ENCODE measurements at places on chromosomes 3 and 15.

DNA sequence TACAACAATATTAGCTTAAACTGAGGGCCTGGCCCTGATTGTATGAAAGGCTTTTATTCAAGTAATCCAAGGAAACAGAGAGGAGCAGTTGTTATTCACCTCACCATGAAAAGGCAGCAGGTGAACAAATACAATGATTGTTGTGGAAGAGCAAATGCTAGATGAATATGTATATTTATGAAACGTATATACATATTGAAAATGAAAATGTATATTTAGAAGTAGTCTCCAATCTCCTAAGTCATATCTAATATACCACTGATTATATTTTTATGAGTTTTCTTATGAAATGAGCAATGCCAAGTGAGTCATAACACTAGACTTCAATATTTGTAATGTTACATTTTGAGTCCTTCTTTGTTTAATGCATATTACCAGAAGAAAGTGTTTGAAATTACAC is 116.2 kb upstream of the KCNMB2 start:
- DNase-seq, result no peak

DNA sequence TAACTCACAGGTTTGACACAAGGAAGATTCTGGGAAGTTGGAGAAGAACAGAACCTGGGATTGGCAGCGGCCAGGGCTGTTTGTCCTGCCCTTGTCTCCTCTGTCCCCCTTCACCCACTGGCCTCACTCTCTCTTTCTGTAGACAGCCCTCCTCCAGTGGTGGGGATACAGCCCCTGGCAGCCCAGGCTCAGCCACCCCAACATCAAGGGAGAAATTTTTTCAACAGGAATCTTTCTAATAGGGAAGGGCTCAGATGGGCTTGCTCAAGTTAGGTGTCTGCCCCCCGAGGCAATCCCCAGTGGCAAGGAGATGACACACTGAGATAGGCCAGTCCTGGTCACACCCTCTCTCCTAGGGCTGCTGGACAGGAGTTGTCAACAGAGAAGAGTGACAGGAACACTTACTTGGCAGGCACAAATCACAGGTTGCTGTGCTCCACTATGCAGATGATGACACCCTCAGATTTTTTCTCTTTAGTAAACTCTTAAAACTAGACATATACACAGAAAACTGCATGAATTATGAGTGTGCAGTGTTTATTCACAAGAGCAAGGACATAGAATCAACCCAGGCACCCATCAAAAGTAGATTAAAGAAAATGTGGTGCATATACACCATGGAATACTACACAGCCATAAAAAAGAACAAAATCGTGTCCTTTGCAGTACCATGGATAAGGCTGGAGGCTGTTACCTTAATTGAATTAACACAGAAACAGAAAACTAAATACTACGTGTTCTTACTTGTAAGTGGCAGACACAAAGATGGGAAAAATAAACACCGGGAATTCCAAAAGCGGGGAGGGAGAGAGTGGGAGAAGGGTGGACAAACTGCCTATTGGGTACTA is 36.3 kb downstream of the PLA2G4D start:
- DNase-seq, result no peak

- DNase-seq, result no peak
Measured at GRCh38 chr3:132730891-132731580, 8.8 kb upstream of the NPHP3 start.

GRCh38 chr3:78918361-78919020 is 849.3 kb downstream of the ROBO1 start:
- DNase-seq, result no peak

DNA sequence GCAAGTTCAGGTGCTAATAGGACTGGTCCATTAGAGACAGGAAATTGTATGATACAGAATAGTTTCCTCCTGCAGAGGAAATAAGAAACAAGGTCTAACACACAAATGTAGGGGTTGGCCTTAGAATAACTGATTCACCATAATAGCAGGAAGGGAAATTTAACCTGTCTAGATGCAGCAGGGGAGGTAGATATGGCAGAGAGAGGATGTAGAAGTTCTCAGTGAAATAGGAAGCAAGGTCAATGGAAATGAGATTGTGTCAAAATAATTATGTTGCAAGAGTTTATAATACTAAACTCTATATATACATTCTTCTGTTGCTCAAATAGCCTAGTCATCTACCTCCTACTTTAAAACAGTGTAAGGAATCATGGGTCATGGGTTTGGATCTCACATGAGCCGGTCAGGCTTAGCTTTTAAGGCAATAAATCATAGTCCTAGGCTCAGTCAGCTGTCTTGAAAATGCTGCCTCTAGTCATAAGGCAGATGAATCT is 17.0 kb downstream of the BCL2A1 start:
- DNase-seq, result no peak

DNA sequence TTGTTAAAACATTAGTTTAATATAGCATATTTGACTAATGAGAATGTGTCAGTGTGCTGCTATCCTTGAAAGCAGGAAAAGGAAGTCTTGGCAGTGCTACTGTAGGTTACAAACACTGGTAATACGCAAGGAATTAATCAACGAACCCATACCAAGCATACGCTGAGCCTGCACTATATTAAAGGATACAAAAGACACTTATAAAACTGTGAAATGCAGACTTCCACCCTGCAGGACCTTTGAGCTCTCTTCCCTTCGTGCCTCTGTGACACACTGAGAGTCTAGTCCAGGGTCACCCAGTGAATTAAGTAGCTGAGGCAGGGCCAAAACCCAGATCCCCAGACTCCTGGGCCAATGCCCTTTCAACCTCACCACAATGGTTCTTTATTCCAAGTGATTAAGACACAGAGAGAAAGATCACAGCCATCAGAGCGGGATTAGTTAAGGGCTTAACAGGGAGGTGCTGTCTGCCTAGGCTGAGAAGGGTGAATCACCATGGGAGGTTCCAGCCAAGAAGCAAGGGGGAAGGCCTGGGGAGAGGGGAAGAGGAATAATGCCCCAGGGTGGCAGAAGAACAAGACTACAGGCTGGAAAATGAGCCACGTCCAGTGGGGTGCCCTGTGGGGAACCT is 6.8 kb downstream of the ANXA2 start:
- no peak for DNase-seq

GRCh38 chr15:79184465-79184892 is 93.9 kb upstream of the RASGRF1 start:
- DNase-seq, result peak; percentile 21

DNA sequence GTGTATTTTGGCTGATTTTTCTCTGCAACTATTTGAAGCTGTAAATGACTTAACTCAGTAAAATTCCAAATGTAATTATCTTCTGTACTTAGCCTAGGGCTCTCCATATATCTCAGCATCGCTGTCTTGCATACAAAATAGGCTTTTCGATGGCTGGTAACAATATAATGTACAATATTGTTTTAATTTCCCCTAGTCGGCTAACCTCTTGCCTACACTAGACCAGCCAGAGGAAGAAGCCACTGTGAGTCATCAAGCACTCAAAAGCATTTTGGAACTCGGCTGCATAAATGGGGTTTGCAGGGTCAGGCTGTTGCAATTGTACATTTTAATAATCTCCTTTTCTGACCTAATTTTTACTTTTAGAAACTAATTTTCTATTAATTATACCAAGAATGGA is 583.8 kb downstream of the FOXP1 start:
- no peak for DNase-seq

- no peak for DNase-seq
Measured at GRCh38 chr3:8752832-8753231, 16.6 kb downstream of the OXTR start.

DNA sequence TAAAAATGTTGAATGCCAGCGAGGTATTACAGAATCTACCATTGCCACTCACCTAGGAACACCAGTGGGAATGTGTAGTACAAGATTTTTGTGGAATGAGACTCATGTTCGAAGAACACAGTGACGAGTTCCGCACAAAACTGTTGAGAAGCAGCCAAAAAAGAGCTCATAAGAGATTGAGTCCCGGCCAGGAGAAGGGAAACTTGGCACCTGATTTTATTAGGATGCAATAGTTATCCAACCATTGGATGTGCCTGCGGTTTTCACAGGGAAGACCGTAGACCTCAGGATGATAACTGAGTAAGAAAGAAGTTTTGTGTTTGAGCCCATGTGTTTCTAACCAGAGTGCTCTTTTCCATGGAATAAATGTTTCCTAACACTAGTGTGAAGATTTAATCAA is 88.9 kb downstream of the PTPRG start:
- no peak for DNase-seq

DNA sequence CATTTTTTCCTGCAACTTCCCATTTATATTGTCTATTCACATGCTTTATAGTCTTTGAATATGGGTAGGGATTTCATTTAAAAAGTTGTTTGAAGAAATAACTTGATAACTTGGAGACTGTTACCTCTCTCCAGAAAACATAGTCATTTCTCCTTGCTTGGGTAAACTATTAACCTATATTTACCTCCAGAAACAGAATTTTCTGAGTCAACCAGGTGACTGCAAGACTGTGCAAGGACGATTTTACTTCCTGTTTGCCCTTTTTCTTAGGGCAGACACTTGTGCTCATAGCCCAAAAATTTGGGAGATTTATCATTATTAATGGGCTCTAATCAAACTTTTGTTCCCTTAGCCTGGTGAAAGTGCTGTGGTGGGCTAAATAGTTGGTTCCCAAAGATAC is 14.3 kb upstream of the MOBP start:
- no peak for DNase-seq

DNA sequence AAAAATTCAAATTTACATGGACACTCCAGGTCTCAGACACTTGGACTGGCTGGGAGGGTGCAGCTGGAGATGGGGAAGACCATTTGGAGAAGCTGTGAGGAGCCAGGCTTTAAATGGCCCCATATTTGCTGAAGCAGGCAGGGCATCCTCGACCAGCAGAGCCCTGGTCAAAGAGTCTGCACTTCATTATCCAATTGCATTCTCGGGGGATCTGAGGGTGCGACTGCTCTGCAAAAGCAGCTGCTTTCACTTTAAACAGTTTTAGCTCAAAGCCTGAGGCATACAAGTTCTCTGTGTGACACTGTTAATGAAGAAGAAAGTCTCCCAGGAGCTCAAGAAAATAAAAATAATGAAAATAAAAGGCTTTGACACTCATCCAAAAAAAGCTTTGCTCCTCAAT is 98.0 kb upstream of the SLC25A36 start:
- no peak for DNase-seq

DNA sequence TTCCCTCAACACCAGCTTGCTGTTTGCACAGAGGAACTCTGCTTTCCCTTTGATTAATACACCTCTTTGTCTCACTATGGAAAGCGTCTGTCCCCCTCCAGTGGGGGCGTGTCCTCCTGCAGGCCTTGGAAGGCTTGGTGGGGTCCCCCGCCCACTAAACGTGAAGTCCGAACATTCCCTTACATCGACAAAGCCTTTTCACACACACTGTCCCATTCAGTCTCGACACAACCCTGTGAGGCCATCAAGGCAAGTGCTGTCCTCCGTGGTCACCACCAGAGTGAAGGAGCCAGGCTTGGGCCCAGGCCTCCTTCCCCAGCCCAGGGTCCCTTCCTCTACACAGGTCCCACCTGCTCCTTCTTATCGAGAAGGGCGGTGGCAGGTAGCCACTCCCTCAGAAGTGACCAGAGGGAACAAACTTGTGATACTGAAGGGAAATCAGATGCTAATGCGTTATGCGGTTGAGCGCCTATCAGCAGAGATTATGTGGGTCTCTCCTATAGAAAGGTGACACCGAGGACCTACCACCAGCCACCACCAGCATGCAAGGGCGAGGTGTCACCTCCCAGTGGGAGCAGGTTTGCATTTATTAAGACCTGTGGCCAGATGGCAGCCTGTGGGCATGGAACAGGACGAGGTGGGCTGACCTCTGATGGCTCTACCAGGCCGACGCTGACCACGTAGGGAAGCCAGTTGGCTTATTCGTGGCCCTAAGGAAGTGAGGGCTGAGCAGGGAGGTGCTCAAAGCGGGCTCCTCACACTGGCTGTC is 6.6 kb downstream of the NRROS start:
- no peak for DNase-seq

GRCh38 chr15:57538821-57539220 is 52.9 kb upstream of the MYZAP start:
- no peak for DNase-seq

DNA sequence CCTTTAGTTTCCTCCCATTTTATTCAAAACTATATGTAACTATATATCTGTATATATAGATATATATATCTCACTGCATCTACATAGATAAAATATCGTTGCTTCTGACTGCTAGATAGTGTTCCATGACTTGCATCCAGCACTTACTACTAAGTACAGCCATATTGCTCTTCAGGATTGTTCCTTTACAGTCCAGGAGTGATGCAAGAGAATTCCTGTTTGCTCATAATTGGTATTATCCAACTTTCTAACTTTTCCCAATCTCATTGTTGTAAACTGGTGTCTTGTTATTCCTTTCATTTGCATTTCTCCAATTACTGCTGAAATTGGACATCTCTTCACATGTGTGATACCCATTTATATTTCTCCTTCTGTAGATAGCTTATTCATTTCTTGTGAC is 99.8 kb upstream of the STRIT1 start:
- no peak for DNase-seq

- DNase-seq, result no peak
Measured at GRCh38 chr3:124597273-124597672, 133.0 kb upstream of the UMPS start.

DNA sequence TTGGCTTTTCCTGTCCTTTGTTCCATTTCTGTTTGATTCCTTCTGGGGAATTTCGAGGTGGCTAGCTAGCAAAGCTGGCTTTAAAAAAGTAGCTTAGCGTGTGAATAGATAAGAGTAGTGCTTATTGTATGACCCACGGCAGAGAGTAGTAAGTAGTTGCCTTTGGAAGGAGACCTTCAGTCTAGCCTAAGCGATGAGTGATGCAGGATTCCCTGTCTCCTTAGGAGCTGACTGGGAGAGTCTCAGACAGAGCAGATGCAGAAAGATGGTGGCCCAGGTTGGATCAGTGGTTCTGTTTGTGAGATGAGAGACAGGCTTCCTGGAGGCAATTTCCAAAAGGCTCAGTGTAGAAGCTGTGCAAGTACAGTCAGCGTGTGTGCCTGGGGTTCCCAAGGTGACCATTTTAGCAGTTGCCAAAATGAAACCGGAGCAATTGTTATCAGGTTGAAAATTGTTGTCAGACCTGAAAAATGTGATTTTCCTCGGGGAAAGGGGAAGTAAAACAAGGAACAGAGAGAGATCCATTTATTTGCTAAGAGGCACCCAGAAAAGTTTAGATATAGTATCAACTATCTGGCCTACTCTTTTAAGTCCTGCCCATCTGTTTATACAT is 681 bp upstream of the IL5RA start:
- DNase-seq, result no peak

DNA sequence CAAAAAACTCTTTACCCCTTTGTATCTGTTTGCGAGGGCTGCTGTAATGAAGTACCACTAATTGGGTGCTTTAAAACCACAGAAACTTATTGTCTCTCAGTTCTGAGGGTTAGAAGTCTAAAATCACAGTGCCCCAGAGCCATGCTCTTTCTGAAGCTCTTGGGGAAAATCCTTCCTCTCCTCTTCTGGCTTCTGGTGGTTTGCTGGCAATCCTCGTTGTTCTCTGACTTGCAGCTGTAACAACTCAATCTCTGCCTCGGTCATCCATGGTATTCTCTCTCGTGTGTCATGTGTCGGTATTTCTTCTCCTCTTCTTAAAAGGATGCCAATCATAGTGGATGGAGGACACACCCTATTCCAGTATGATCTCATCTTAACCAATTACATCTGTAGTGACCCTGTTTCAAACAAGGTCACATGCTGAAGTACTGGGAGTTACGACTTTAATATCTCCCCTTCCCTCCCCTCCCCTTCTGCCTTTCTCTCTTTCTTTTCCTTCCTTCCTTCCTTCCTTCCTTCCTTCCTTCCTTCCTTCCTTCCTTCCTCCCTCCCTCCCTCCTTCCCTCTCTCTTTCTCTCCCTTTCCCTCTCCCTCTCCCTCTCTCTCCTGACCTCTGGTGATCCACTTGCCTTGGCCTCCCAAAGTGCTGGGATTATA is 6.5 kb upstream of the ARL8B start:
- DNase-seq, result no peak

GRCh38 chr3:184180165-184180564 is 5.5 kb downstream of the AP2M1 start:
- no peak for DNase-seq
